ENCODE measurements at places on chromosomes 3 and 15.

- DNase-seq = no peak
These were observed 36.3 kb upstream of the PCOLCE2 start for GRCh38 chr3:142925140-142925539.

- DNase-seq = no peak
These were observed 8.6 kb upstream of the EBLN2 start for GRCh38 chr3:73052857-73053256.

GRCh38 chr3:131026321-131027151, at the start of the genes ASTE1 and NEK11:
ASTE1 (minus strand) TSS chr3:131026825; CDS start chr3:131025306, 1,519 bp downstream.
NEK11 (plus strand) TSS chr3:131026877; CDS start chr3:131029709, 2,832 bp downstream.
- DNase-seq = peak; percentile 94

GRCh38 chr3:126104028-126104635, 20.2 kb upstream of the SLC41A3 start:
- no peak for DNase-seq

DNA sequence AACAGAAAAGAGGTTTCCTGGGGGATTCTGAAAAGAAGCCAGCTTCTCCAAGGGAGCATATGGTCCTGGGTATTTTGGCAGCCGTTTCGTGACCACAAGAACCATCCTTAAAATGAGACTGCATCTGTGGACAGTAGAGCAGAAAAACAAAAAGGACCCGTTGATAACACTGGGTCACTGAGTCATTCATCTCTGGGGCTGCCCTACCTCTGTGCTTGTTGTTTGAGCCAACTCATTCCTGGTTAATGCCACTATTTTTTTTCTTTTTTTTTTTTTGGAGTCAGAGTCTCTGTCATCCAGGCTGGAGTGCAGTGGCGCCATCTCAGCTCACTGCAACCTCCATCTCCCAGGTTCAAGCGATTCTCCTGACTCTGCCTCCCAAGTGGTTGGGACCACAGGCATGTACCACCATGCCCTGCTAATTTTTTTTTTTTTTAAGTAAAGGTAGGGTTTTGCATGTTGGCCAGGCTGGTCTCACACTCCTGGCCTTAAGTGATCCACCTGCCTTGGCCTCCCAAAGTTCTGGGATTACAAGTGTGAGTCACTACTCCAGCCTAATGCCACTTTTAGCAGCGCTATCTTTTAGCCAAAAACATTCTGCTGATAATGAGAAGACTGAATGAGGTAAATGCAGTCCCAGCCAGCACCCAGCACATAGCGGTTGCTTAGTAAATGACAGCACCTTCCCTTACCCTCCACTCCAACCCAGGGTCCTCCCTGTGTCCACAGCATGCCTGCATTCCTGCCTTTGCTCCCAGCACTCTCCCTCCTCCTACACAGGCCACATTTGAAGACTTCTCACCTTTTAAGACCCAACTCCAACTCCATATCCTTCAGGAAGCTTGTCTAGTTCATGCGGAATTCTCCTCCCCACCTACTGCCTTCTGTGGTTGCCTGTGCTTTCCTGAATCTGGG, 9.1 kb upstream of the ISL2 start:
- DNase-seq = no peak

DNA sequence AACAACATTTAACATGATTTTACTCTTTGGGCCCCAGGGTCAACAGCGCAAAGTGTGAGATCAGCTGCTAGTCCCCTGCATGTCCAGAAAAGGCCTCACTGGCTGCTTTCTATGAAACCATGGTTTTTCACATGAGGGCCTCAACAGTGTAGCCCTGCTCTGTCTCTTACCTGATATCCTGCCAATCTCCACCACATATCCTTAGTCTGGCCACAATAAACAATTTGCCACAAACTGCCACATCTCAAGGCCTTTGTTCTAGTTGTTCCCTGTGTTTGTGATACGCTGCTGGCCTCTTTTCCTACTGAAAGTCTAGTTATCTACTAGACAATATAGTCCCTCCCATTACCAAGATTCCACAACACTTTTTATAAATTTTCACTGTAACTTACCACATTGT, 17.7 kb downstream of the VPS39 start:
- DNase-seq = no peak

GRCh38 chr3:25542492-25543039, 114.5 kb downstream of the RARB start:
- no peak for DNase-seq

DNA sequence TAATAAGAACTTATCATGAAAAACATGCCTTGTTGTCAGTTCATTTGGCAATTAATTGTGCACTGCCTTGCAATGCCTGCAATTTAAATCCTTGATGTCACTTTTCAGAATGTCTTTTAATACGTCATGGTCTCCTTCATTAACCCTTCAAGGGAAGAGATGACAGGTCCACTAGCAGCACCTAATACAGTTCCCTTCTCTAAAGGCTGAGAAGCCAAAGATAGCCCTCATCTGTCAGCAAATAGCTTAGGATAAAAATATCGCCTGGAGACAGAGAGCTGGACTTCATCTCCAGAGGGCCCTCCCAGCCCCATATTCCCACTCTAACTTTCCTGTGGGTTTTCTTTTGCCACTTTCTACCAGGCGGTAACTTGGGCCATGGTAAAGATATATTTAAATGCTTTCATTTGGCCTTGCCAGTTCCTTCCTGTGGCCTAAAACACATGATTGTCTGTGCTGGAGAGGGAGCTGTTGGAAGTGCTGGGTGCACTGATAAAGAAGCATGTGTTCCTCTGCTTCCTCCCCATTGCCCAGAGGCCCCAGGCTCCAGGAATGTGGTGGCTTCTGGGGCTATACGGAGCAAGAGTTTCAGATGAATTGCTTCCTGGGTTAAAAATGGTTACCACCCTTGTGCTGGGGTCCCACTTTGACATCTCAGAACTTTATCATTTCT, 76.3 kb upstream of the UMPS start:
- DNase-seq = no peak

- no peak for DNase-seq
These were observed 8.7 kb downstream of the ARHGAP31 start for GRCh38 chr3:119302697-119303551.

- no peak for DNase-seq
These were observed 343.0 kb upstream of the THRB start for GRCh38 chr3:24837601-24838000.

GRCh38 chr15:60124460-60125070, 120.5 kb downstream of the FOXB1 start:
- DNase-seq = no peak

DNA sequence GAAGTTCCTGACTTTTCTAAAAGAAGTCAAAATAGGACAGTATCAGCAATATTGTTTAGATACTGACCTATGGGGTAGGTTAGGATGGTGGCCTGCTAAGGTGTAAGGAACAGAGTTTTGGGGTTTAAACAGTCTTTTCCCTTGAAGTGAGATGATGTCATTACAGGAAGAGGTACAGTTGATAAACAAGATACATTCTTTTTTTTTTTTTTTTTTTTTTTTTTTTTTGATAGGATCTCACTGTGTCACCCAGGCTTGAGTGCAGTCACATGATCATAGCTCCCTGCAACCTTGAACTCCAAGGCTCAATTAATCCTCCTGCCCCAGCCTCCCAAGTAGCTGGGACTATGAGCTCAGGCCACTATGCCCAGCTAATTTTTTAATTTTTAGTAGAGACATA, 33.3 kb downstream of the SLC25A36 start:
- DNase-seq = peak; percentile 1

- no peak for DNase-seq
These were observed 81.7 kb downstream of the DHX30 start for GRCh38 chr3:47884603-47885002.

DNA sequence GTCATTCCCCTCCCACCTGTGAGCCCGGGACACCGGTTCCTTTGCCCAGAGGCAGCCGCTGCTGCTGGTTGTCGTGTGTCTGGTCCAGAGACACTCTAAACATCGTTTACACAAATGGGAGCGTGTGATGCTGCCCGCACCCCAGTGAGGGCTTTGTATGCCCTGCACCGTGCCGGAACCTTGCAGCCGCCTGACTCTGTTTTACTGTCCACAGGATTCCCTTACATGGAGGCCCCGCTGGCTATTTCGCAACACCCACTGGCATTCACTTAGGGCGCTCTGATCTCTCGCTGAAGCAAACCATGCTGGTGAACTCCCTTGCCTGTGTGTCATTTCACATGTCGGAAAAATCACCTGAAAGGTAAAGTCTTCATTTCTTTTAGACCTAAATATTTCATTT, 100.8 kb upstream of the SLC6A6 start:
- DNase-seq = no peak

DNA sequence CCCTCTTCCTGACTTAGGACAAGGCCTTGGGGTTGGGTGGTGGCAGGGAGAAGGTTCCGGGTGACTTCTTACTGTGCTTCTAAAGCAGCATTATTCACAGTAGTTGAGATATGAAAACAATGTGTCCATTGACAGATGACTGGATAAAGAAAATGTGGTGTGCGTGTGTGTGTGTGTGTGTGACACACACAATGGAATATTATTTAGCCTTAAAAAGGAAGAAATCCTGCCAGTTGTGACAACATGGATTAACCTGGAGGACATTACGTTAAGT, 128.1 kb upstream of the RASGRP1 start:
- DNase-seq = no peak

DNA sequence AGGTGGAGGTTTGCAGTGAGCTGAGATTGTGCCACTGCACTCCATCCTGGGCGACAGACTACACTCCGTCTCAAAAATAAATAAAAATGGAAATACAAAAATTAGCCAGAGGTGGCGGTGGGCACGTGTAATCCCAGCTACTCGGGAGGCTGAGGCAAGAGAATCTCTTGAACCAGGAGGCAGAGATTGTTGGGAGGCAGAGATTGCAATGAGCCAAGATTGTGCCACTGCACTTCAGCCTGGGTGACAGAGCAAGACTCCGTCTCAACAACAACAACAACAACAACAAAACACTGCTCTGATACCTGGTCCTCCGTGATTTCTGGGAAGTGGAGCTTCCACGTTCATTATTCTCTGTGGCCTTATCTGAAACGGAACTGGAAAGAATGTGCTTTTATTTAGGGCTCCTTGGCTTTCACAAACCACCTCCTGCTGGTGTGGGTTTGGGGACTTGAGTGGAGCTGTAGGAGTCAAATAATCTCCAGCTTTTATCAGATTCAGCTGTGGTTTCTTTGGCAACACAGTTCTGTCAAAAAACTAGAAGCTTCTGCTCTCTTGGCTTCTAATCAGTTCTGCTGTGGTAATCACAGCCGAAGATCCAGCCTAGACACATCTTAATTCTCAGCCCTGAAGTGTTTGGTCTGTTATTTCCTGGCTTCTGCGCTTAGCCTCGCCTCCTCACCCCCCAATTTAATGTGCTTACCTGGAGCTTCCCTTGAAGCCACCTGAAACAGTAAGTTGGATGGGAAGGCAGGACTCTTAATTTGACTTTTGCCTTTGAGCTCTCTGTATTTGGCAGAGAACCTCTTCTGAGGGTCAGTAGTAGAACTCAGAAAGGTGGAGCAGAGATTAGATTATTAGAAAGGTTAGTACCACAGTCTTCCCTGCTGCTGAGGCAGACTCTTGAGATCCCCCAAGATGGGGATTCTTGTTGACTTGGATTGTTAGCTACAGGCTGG, 21.4 kb downstream of the IRAK2 start:
- peak; percentile 52 for DNase-seq

- DNase-seq = peak; percentile 68
These were observed 51.2 kb upstream of the MINAR1 start for GRCh38 chr15:79380755-79381497.

DNA sequence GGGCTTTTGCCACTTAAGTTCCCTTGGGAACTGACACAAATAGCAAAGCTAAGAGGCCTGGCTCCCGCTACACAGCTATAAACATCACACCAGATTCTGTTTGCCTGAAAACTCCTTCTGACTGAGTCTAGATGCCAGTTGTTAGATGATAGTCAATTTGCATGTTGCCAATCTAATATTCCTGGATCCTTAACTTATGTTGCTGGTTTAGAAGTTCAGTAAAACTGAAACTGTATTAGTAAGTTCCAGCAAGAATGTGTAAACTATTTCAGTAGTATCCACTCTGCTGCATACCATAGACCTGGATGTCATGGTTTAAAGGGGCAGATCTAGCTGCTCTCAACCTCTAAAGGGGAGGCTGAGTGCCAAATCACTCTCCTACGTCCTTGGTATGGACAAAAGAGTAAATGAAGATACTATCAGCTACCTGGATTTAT, 27.1 kb upstream of the LACTB start:
- DNase-seq = no peak

DNA sequence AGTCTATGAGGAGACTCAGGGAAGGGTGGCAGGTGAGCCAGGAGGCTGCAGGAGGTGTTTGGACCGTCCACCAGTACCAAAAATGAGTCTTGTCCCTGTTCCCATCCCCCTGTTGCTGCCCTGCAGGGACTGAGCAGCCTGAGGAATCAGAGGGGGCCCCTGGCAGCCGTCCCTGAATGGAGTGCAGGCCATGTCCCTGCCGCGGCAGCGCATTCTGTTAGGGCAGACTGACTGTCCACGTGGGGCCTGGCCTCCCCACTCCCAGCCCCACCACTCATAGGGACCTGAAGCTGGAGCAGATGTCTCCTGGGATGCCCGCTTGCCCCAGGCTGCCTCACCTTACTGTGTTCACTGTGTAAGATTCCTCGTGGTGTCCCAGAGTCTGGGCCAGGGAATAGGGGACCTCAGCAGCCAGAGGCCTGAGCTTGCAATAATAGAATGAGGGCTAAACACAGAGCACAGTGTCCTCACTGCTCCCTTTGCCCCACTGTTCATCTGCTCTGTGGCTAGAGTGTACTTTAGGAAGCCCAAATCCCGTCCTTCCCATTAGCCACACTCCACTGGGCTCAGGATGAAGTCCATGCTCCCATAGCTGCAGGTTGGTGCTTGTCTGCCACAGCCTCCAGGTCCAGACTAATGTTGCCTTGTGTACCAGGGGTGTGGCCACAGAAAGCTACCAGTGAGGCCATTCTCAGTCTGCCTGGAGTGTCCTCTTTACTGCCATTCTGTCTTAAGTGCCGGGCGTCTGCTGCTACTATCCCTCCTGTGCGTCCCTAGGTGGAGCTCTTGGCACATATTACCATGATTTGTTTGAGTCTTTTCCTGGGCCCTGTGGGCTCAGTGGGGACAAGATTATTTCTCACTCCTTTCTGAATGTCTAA, 63.2 kb downstream of the HCN4 start:
- DNase-seq = peak; percentile 38

DNA sequence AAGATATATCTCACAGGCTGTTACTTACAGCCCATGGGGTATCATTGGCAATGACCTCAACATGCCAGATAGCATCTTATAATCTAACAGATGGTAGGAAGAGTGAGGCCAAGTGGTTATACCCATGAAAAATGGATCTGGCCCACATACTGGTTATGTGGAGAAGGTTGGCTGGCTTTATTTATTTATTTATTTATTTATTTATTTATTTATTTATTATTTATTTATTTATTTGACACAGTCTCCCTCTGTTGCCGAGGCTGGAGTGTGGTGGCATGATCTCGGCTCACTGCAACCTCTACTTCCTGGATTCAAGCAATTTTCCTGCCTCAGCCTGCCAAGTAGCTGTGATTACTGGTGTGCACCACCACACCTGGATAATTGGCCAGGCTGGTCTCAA, 11.6 kb downstream of the FBXO40 start:
- no peak for DNase-seq

Measured in CD4-positive, alpha-beta T cell treated with Interleukin-10 for 1 hour (primary cell).